ENCODE measurements at places on chromosomes 3 and 15.
A peak's percentile ranks its signal among the peaks of the same experiment; 100 is the strongest.

DNA sequence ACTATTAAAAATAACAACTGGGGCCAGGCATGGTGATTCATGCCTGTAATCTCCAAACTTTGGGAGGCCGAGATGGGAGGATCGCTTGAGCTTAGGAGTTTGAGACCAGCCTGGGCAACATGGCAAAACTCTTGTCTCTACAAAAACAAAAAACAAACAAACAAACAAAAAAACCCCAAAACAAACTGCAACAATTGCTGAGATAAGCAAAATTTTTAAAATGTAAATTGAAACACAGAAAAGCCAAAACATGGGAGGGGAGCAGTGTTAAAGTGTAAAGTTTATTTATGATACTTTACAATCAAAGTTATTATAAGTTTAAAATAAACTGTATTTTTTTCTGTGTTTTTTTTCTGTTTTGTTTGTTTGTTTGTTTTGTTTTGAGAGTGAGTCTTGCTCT is 207.7 kb downstream of the PCCB start:
- DNase-seq, result no peak

DNA sequence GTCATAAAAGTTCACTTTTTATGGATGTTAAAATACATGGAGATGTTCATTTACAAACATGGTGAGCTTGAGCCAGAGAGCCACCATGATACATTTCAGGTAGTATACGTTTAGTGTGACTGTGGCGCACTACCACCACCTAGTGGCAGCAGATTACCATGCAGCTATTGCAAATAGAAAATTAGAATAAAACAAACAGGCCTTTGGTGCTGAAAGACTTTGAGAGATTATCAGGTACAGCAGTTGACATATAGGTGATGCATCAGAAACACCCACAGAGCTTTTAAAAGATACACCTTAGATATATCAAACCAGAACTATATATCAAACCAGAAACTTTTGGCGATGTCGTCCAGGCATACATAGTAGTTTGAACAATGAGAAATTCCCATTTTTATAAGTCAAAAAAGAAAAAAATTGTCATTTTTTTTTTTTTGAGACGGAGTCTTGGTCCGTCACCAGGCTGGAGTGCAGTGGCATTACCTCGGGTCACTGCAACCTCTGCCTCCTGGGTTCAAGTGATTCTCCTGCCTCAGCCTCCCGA is 42.0 kb upstream of the ICE2 start:
- DNase-seq, result peak; percentile 57

GRCh38 chr3:146817704-146818103 is 212.6 kb upstream of the PLSCR5 start:
- DNase-seq, result peak; percentile 75

DNA sequence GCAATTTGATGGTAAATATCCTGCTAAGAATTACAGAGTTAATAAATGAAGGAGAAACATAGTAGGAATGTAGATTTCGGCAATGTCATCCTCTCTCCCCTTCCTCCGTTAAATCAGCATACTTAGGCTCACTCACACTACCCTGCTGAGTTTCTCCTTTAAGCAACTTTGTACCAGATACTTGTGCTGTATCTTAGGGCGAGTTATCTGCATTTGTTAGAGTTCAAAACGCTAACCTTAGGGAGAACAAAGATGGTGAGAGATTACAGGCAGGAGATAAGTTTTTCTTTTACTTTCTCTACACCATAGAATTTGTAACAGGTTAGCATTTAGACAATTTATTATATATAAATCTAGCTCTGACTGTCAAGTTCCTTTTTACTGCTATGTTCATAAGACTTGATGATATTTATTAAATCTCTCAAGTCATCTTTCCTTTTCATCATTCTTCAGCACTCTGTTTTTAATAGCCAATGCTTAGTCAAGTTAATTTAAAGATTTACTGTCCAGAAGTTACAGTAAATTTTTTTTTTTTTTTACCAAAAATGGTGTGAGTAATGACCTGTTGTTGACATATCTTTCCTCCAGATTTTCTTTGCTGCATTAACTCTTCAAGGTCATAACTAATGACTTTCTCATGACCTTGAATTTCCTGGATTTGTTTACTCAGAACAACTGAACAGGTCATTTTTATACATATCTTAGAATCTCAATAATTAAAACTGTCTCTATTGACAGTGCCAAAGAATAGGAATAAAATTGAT is 22.2 kb downstream of the SUCNR1 start:
- peak; percentile 39 for DNase-seq

DNA sequence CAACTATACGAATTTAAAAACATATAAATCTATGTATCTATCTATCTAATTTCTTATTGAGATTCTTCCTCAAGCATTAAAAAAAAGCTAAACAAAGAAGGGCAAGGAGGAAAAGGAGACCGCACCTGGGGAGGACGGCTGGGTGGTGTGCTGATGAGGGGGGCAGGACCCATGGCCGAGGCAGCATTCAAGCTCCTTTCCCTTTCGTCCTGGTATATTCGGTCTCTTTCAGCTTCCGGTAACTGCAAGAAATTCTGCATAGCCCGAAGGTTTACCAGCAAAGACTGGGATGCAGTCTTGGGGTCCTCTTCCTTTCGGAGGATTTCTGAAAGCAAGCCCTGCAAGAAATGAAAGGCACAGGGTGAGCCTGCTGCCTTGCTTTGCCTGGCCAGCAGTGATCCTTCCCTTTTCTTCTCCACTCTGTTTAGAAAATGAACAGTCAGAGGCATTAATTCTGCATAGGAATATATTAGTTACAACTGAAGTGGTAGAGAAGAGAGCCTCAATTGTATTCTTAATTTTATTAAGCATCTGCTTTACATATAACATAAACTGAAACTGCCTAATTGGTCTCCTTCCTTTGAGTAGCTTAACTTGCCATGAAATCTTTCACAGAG is 38.8 kb downstream of the SATB1 start:
- no peak for DNase-seq

DNA sequence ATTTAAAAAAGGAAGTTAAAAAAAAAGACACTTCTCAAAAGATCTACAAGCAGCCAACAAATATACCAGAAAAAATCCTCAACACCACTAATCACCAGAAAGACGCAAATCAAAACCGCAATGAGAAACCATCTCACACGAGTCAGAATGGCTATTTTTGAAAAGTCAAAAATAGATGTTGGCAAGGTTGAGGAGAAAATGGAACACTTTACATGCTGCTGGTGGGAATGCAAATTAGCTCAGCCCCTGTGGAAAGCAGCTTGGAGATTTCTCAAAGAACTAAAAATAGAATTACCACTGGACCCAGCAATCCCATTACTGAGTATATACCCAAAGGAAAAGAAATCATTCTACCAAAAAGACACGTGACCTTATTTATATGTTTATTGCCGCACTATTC is 574.7 kb upstream of the ADAMTS9 start:
- DNase-seq, result no peak

- no peak for DNase-seq
These were observed 41.0 kb upstream of the COPB2 start for GRCh38 chr3:139430493-139430892.

GRCh38 chr3:143302638-143303171 is 183.1 kb downstream of the CHST2 start:
- peak; percentile 69 for DNase-seq

DNA sequence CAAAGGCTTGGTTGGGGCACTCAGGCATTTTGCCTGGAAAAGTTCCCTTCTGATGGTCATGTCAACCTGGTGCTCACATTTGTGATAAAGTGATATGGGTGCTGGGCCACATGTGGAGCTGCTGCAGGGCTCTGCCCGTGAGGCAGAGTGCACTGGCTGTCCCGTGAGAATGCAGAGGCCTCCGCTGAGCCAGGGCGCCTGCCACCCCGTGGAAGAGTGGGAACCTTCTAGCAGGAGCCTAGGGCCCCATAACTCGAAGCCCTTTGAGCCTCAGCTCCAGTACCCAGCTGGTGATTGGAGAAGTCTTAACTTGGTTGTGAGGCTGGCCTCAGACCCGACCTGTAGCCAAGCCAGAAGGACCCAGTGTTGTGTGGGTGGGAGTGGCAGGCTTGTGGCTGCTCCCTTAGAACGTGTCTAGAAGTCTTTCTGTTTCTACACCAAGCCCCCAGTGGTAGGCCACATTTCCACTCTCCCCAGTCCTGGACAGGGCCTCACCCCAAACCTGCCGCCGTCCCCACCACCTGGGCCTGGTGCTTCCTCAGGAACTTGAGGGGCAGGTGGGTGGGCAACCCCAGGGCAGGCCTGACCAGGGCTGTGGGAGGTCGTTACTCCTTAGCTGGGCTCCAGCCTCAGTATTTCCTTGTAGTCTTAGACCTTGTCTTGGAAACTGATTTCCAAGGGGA is 19.7 kb downstream of the SEC61A1 start:
- DNase-seq, result no peak

GRCh38 chr15:51775967-51776816 is 24.8 kb downstream of the TMOD2 start:
- DNase-seq, result no peak

GRCh38 chr15:85828126-85828525 is 33.4 kb upstream of the KLHL25 start:
- DNase-seq, result no peak

DNA sequence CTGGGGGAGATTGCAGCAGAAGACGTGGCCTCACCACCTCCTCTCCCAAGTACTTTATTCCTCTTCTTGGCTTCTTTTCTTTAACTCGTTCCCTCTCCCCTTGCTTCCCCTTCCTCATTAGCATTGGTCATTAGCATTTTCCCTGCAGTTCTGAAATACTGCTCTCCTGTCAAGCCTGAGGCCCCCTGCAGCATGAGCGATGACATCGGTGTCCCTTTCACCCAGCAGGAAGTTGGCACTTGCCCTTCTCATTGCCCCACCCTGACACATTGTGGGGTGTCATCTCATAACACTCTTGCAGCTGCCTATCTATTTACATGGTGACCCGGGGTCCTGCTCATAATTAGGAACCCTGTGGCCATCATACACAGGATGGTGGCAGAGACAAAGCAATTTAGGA is 167.1 kb downstream of the ARRDC4 start:
- no peak for DNase-seq

DNA sequence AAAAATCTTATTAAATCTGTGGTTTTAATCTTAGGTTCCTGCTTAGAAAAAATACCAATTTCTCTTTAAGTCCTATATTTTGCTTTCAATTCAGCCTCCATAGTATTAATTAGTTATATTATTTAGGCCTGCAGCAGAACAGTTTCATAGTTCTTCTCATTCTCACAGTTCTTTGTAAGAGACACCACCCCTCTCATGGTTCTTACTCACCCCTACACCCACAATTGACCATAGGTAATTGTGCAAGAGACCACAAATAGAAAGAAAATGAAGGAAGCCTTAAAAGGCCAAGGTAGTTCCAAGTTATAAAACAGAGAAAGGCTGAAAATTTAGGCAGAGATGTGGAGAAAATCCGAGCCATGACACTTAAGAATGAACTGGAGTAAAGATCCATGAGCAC is 415.3 kb downstream of the TIGIT start:
- DNase-seq, result no peak

GRCh38 chr3:24154013-24154695 is 209.1 kb downstream of the NR1D2 start:
- no peak for DNase-seq

Data from fibroblast of skin of abdomen (primary cell).